Stimulated activated CD4-positive, alpha-beta T cell treated with anti-CD3 and anti-CD28 coated beads, Interleukin-4, amount 100 ng/mL, for 1 hour (primary cell): ENCODE measurements at places on chromosomes 11 and 22.

GRCh38 chr11:62713343-62713742 lies 5.9 kb downstream of the GNG3 start:
- no peak for DNase-seq

- DNase-seq: no peak
Observed at GRCh38 chr22:49664371-49664881, 163.2 kb downstream of the BRD1 start.

GRCh38 chr22:33658775-33659174 lies 261.5 kb downstream of the LARGE1 start:
- no peak for DNase-seq

DNA sequence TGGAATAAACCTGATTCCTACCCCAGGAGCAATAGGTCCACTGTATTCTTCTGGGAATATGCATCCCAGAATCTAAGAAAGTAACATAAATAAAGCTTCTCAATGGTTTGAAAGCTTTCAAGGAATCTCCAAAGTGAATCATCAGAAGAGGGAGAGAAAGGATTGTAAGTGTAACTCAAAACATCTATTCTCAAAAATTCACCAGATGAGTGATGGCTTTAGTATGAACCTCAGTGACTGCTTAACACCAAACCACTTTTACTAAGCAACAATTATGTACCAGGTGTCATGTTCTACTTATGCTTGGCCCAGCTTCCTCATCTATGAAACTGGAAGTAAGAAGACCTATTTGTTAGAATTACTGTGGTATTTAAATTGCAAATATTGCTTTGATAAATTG lies 7.4 kb downstream of the RAB38 start:
- no peak for DNase-seq

GRCh38 chr22:35821654-35822053 lies 104.0 kb downstream of the APOL5 start:
- no peak for DNase-seq

GRCh38 chr11:110463153-110463552 lies 33.4 kb downstream of the FDX1 start:
- peak; percentile 7 for DNase-seq
